ENCODE measurements at places on chromosomes 4 and X. TPM values are rescaled to one million over a fixed set of nuclear protein-coding genes. Genes with fewer than 3 reads are reported as not detected.

- DNase-seq: no peak
These were observed 29.3 kb upstream of the RXFP1 start for GRCh38 chr4:158492391-158492790.

DNA sequence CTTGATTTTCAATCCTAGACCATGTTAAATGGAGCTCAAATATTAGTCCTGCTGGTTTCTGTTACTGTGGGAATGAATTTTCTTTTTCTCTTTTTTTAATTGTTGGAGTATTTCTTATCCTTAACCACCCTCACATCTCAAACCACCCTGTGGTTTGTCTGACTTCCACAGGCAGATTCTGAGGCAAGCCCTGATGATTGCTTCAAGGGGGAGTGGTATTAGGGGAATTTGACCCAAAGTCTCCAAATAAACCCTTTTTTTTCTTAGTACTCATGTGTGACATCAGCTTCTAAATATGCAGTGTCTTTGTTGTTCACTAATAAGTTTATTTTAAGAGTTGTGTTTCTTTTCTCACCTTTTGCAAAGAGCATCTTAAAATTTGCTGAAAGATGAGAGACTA lies 810.3 kb downstream of the IL1RAPL1 start:
- no peak for DNase-seq

- no peak for DNase-seq
These were observed 121.5 kb downstream of the DCTD start for GRCh38 chr4:182795446-182796238.

- DNase-seq: no peak
These were observed 959.6 kb upstream of the NDST4 start for GRCh38 chr4:116073051-116073450.

- no peak for DNase-seq
These were observed 935.2 kb downstream of the TRAM1L1 start for GRCh38 chr4:116150152-116150551.

Gene GABRQ
- total RNA-seq: not detected

Gene TRIM60
- total RNA-seq: not detected

Gene GAGE12E
- total RNA-seq: not detected

Gene PCSK1N
- total RNA-seq: 1.1 TPM

Gene ETDA
- total RNA-seq: not detected

Gene NOX1
- total RNA-seq: not detected

Gene CXCL10
- total RNA-seq: 1.1 TPM
